ENCODE measurements at places on chromosomes 6 and 20.

DNA sequence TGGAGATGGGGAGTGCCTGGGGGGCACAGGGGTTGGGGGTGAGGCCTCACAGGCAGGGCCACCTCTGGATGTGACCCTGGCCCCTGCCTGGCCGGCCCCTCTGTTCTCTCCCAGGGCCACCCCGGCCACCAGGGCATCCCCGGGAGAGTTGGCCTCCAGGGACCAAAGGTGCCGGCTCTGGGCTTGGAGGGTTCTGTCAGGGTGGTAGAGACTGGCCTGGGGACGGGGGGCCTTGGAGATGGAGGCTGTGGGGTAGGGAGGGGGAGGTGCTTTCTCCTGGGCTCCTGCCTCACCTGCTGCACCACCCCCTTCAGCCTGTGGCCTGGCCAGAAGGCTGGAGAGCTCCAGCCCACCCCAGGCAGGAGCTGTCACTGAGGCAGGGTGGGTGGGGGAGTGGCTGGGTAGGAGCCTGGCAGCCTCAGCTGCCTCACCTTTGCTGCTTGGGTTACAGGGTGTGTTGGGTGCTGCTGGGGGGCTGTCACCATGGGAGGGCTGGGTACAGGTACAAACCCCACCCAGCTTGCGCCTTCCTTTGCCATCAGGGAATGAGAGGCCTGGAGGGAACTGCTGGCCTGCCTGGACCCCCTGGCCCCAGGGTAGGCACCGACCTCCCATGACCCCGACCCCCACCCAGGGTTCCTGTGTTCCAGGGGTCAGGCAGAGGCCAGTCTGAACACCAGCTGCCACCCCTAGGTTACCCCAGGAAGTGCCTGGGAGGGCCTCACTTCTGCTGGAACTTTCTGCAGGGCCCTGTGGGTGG lies 32.7 kb downstream of the COL20A1 start:
- DNase-seq = no peak

GRCh38 chr20:12597551-12597950 lies 411.2 kb upstream of the SPTLC3 start:
- DNase-seq = no peak

DNA sequence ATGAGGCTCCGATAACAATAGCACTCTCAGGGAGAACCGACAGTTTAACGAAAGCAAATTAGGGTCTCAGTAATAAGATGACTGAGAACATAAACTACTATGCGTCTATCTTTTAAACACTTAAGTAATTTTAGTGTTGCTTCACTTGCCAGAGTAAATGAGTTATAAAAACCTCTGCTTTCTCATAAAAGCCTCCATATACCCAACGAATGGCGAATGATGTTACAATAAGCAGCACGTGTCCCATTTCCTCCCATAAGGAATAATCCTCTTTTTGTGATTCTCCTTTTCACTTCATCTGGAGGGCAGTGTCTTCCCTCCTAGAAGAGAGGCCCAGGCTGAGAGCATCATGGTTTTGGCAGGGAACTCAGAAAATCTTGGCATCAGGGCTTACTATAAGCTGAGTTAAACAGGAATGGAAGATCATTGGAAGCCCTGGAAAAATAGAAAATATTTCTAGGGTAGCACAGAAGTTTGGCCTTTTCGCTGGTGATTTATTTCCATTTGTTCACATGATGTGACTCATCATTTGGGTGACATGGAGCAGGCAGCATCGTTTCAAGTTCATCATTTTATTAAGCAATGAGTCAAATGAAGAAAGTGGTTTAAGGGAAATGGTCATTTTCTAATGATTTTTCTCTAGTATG lies 255.4 kb downstream of the ATXN1 start:
- no peak for DNase-seq

DNA sequence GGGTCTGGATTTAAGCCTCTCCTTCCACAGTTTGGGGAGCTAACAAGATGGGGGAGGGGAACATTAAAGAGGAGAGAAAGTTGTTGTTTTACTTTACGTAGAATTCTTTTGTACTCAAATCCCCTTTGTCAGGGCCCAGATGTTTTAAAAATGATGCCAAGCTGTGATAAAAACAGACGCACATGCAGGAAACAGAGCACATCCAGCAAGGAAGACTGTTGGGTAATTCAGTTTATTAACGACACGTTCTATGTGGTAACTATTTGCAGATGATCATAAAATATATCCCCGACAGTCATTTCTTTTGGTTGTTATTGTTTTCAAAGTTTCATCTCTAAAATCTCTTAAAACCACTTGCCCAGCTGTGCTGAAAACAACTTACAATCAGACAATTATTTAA lies 307.0 kb upstream of the PRDM1 start:
- no peak for DNase-seq

DNA sequence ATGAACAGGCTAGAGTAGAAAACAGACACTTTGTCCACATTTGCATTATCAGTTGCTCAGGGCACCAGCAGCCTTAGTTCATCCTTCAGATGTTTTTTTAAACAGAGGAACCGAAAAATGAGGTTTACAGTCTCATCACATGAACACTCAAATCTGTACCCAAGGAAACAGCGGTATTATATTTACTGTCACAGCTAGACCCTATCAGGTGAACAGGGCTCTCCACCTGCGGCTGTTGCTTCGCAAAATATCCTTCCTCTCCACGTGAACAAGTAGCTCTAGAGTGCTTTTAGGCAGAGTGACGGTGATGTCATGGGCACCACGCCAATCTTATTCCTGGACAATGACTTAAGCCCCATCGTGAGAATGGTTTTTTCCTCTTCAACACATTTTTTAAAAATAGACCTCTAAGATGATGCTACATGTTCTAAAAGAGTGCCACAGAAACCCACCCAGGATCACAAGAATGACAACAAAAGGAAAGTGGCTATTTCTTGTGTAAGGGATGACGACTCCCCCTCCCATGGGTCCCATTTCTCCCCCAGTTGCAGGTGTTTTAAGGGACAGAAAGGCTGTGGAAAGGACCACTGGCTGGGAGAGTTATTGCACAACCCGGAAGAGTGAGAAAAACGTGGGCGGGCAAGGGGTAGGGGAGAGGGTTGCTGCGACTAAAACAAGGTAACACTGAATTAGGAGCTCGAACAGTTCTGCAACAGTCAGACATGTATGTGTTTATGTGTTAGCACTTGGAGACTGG lies 77.7 kb downstream of the EFHC1 start:
- DNase-seq = no peak

- DNase-seq = no peak
Observed at GRCh38 chr6:25257686-25258348, 21.4 kb upstream of the CARMIL1 start.

DNA sequence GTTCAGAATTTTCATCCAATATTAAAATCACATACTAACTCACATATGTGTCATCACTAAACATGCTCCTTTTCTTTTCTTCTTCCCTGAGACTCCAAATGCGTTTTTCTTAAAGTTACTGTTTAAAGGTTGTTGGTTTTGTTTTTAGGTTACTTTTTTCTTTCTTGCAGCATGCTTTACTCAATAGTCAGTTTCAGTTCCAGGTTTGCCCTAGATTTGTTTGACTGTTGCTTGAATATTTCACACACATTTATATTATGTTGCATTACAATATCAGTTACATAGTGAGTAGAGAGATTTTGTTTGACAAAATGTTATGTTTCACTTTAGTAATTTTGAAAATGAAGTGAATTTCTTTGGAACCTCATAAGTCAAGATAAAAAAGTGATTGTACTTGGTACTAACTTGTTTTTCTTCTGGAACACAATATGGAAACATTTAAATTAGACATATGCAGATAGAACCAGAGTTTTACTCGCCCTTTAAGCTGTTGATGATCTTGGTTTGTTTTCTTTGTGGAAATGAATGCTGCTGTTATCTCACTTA lies 27.3 kb downstream of the FNDC1 start:
- no peak for DNase-seq

DNA sequence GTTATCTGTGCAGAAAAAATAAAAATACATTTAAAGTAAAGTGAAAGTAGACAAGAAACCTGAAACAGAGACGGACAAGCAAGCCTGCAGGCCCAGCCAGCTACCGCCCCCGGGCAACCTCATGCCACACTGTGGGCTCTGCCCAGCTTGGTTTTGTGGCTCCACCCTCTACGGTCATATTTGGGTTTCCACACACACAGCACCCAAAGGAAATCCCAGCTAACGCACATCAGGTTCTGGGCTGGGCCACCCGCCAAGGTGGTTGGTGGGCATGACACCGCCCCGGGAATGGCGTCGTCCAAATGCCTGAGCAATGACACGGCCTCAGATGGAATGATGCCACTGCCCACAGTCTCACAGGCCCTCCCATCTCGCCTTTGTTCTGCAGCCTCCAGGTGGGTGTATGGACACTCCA lies 22.9 kb downstream of the FAM110A start:
- no peak for DNase-seq

DNA sequence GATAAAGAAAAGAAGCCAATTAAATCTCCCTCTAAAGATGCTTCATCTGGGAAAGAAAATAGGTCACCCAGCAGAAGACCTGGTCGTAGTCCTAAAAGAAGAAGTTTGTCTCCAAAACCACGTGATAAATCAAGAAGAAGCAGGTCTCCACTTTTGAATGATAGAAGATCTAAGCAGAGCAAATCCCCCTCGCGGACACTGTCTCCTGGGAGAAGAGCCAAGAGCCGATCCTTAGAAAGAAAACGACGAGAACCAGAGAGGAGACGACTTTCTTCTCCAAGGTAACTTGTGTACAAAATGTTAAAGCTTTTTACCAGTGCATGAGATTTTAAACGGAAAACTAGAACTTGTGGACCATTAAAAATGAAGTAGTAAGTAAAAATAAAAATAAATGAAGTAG lies 46.5 kb downstream of the FAM217A start:
- no peak for DNase-seq

GRCh38 chr6:111721753-111722154 lies 116.1 kb upstream of the TRAF3IP2 start:
- DNase-seq = no peak

Measured in stimulated activated CD8-positive, alpha-beta memory T cell treated with anti-CD3 and anti-CD28 coated beads, Interleukin-15, amount 100 ng/mL, for 24 hours (primary cell).